Fibroblast of lung (primary cell): ENCODE measurements at places on chromosomes 2 and 18. TPM values are rescaled to one million over a fixed set of nuclear protein-coding genes. Genes with fewer than 3 reads are reported as not detected.

SYT4 gene
- not detected in 2 replicates for total RNA-seq

SGPP2 gene
- total RNA-seq = not detected in 2 replicates

VRK2 gene
- total RNA-seq = 15.2 and 24.3 TPM in 2 replicates

KLF7 gene
- total RNA-seq = 11.3 and 12.9 TPM in 2 replicates

CDH19 gene
- total RNA-seq = not detected in 2 replicates

LYPD6B gene
- not detected in 2 replicates for total RNA-seq

MFF gene
- 77.9 and 93.0 TPM in 2 replicates for total RNA-seq

RAB27B gene
- total RNA-seq = 0.77 and 0.99 TPM in 2 replicates

VWA3B gene
- 0.17 and 0.26 TPM in 2 replicates for total RNA-seq

NT5DC4 gene
- total RNA-seq = not detected in 2 replicates

SIX3 gene
- not detected in 2 replicates for total RNA-seq

SPHKAP gene
- not detected in 2 replicates for total RNA-seq

CIDEA gene
- 0.26 and 1.7 TPM in 2 replicates for total RNA-seq

- DNase-seq = no peak
These were observed 123.1 kb upstream of the CAB39 start for GRCh38 chr2:230589497-230590015.

GRCh38 chr18:50298443-50299284 is 11.2 kb upstream of the CXXC1 start:
- no peak for DNase-seq

DNA sequence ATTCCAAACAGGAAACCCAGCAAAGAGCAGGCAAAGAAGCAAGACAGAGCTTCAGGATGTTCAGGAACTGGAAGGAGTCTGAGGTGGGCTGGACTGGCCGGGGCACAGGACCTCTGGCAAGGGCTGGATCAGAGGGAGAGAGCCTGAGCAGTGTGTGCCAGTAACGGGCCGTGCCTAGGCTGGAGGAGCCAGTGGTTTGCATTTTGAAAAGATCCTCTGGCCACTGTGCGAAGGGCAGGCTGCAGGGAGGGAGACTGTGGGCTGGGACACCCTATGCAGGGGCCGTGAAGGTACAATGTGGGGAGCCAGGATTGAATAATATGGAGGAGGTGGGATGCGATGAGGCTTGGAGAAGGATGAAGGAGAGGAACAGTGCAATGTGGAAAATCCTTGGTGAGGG is 6.2 kb upstream of the SDC1 start:
- DNase-seq = no peak

- peak; percentile 54 for DNase-seq
These were observed at the start of gene SLC9A4 for GRCh38 chr2:102473020-102473419. SLC9A4 (plus strand) TSS chr2:102473226; CDS start chr2:102473760, 534 bp downstream.

- DNase-seq = peak; percentile 3
These were observed 51.8 kb upstream of the GPR75 start for GRCh38 chr2:53911434-53912189.

- no peak for DNase-seq
These were observed 86.6 kb downstream of the MYT1L start for GRCh38 chr2:2244508-2244907.

DNA sequence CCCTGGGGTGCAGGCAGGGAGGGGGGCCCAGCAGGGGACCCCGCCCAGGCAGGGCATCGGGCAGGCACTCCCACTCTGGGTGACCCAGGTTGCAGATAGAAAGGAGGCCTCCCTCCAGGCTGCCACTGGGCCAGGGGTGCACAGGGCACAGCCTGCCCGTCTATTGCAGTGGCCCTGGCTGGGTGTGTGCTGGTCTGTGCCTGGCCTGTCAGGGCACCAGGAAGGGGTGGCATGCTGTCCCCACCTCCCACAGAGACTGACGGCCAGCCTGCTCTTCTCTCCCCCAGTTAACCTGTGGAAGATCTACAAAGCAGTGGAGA is 12.9 kb downstream of the ARID5A start:
- no peak for DNase-seq

GRCh38 chr2:98658816-98659490 is 50.6 kb downstream of the UNC50 start:
- DNase-seq = no peak

DNA sequence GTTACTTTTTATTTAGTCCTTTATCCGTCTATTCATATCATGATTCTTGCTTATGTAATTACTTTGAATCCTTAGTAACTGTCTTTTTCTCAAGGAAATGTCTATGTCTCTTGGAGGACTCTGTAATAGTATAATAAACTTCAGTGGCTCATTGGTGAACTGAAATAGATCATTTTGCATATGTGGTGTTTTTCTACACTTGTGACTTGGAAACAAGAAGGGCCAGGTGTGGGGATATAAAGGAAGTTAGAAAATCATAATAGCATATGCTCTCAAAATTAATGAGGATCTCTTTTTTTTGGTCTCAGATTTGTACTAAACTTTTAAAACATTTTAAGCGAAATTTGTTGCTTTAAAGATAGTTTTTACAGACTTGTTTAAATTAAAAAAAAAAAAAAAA is 453.0 kb upstream of the CDH20 start:
- DNase-seq = no peak

GRCh38 chr2:239020541-239021041 is 172.7 kb downstream of the TWIST2 start:
- no peak for DNase-seq

- DNase-seq = no peak
These were observed 11.5 kb upstream of the GMCL1 start for GRCh38 chr2:69817729-69818501.

DNA sequence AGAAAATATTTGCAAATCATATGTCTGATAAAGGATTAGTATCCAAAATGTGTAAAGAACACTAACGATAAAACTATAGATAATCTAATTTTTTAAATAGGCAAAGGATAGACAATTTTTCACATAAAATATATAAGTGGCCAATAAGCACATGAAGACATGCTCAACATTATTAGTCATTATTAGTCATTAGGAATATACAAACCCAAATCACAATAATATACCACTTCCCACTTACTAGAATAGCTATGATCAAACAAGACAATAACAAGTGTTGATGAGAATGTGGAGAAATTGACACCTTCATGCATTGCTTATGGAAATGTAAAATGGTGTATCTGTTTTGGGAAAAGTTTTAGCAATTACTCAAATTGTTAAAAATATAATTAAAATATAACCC is 12.6 kb upstream of the MAP2 start:
- DNase-seq = no peak

GRCh38 chr2:36618381-36618780 is 20.4 kb upstream of the FEZ2 start:
- DNase-seq = peak; percentile 76

- peak; percentile 50 for DNase-seq
These were observed 68.3 kb downstream of the PTPN4 start for GRCh38 chr2:119827866-119828507.

GRCh38 chr2:180599804-180600203 is 380.6 kb upstream of the UBE2E3 start:
- DNase-seq = no peak

- no peak for DNase-seq
These were observed 150.8 kb upstream of the PGAP1 start for GRCh38 chr2:197077336-197077735.

DNA sequence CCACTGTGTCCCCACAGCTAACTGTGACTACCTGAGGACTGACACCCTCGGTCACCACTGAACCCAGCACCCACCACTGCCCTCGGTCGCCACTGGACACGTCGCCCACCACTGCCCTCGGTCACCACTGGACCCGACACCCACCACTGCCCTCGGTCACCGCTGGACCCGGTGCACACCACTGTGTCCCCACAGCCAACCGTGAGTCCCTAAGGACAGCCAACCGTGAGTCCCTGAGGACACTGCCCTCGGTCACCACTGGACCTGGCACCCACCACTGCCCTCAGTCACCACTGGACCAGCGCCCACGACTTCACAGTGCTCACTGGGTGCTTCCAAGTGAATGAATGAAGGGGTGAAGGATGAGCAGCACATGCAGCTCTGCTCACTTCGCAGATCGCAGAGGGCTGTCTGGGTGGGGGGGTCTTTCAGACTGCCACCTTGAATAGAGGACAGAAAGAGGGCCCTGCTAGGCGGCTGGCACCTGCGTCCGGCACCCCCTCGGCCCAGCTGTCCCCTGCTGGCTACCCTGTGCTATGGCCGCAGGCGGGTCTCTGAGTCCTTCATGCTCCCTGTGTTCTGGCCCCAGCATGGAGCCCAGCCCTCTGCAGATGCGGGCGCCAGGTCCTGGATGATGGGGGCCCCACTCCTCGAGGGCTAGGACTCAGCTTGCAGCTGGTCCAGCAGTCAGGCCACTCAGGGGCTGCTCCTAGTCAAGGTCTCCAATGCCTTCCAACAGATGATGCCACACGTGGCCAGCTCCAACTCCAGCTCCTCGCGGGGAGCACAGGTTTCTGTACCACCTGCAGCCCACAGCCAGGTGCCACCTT is 51.4 kb upstream of the GPC1 start:
- no peak for DNase-seq

DNA sequence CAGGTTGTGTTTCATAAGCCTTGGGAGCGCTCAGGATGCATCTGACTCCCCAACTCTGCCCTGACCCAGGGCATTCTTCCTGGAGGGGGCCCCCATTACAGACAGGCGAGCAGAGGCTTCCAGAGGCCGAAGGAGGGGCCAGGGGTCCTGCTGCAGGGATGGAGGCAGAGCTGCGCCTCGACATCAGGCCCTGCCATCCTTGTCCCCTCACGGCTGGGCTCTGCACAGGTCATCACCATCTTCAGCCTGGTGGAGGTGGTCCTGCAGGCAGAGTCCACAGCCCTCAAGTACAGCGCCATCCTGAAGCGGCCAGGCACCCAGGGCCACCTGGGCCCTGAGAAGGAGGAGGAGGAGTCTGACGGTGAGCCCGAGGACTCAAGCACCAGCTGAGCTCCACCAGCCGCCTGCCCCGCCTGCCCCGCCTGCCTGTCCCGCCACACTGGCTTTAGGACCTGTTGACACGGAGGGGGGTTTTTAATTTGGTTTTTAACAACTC is 42.3 kb upstream of the ALPP start:
- no peak for DNase-seq
